Right atrium auricular region (tissue), 2 donors: ENCODE measurements at places on chromosomes 16 and 17. TPM values are rescaled to one million over a fixed set of nuclear protein-coding genes. Genes with fewer than 3 reads are reported as not detected.

The SOX15 gene
- 5.6 TPM for total RNA-seq

The PIRT gene
- not detected for total RNA-seq

The CLEC18B gene
- total RNA-seq = not detected

The KRT24 gene
- total RNA-seq = not detected

The KRTAP4-4 gene
- not detected for total RNA-seq

The NLGN2 gene
- total RNA-seq = 12.2 TPM

The HYDIN gene
- total RNA-seq = 3.8 TPM

The AOC3 gene
- 10.3 TPM for total RNA-seq

The KIAA0753 gene
- total RNA-seq = 8.4 TPM

The MGAT5B gene
- not detected for total RNA-seq

- DNase-seq = no peak
These were observed 2.0 kb downstream of the CRYM start for GRCh38 chr16:21276090-21276489.

- no peak for DNase-seq
These were observed 5.2 kb downstream of the CCDC154 start for GRCh38 chr16:1439058-1439698.

- DNase-seq = no peak
These were observed 40.9 kb downstream of the FBXL20 start for GRCh38 chr17:39360537-39360936.

DNA sequence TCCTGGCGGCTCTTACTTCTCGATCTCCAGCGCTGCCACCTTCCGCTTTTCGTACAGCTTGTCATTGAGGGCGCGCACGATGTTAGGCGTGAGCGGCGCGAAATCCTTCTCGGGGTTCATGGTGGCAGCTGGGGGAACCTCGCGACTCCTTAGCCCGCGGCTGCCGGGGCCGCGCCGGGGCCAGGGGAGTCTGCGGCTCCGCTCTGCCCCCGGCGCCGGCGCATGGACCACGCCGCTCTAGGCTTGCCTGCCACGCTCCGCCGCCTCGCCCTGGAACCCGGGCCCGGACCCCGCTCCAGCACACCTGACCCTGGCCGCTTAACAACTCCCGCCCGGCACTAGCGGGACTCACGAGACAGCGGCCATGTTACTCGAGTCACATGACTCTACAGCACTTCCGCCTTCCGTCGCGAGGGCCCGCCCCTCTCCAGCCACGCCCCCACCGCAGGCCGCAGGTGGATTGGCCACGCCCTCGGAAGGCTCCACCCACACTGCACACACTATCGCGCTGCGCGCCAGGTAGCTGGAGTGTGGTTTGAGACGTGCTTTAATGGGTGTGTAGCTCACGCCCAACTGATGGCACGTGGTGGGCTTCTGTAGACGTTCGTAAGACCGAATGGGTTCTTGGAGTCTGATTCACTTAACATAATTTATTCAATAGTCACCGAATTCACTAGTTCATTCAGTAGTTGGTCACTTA lies at the start of gene VAC14:
VAC14 (minus strand) TSS at position 378 of the 700 bp plus-strand sequence; CDS start at position 120, 258 bp downstream.
- DNase-seq = peak; percentile 95

- no peak for DNase-seq
These were observed 448.4 kb upstream of the CDH11 start for GRCh38 chr16:65570261-65570660.

DNA sequence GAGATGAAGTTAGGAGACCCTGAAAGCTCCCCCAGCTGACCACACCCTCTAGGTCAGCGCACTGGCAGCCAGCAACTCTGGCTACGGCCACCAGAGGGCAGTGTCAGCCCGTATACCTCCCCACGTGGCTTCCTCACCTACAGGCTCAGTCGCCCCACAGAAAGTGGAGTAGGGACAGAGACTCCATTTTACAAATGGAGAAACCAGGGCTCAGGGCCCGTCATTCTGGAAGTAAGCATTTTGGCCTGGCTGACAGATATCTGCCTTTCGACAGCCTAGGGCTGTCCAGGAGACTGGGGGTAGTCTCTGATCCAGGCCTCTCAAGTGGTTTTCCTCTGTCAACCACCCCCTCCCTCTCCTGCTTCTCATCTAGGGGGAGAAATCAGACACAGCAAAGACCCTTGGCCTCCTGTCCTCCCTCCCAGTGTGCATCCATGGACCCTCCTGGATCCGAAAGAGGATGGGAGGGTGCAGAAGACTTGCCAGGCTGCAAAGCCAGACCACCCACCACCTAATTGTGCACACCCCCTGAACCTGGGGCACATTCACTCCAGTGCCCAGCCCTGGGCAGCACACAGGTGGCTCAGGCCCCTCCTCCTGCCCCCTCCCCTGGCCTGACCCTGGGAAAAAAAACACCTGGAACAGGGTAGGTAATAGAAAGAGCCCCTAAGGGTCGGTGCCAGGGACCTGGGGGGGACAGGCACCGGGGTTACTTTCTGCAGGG lies 3.8 kb upstream of the HAP1 start:
- peak; percentile 87 for DNase-seq

- DNase-seq = no peak
These were observed 252.3 kb downstream of the SHISA9 start for GRCh38 chr16:13153696-13154095.

- DNase-seq = peak; percentile 85
These were observed 763 bp upstream of the SOX9 start for GRCh38 chr17:72119873-72120641.

DNA sequence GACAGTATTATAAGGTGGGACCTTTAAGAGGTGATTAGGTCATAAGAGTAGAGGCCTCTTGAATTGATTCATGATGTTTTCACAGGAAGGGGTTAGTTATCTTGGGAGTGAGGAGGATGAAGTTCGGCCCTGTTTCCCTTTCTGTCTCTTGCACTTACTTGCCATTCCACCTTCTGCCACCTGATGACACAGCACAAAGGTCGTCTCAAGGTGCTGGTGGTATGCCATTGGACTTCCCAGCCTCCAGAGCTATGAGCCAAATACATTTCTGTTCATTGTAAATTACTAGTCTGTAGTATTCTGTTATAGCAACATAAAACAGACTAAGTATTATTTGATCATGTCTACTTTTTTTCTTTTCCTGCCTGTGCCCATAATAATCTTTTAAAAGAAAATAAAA lies 23.5 kb downstream of the CHD9 start:
- DNase-seq = no peak

GRCh38 chr16:87404764-87405625 lies 12.9 kb downstream of the MAP1LC3B start:
- DNase-seq = no peak
